ENCODE measurements at places on chromosomes 1 and 21.

GRCh38 chr1:242718967-242719366 lies 194.5 kb upstream of the PLD5 start:
- no peak for DNase-seq

DNA sequence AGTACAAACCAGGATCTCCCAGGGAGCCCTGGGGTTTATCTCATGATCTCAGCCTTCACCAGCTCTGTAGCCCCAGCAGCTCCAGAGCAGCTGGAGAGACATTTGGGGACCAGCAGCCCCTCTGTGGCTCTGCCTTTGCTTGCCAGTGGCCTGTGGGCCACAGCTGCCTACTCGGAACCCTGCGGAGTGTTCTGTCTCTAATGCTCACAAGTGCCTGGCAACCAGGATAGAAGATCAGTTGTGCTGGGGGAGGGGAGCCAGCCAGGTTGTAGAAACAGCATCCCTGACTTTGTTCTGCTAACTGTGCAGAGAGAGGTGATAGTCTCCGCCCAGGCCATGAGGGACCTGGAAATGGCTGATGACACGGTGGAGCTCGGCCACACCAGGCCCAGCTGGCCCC lies 50.9 kb upstream of the KCNJ15 start:
- DNase-seq: no peak

DNA sequence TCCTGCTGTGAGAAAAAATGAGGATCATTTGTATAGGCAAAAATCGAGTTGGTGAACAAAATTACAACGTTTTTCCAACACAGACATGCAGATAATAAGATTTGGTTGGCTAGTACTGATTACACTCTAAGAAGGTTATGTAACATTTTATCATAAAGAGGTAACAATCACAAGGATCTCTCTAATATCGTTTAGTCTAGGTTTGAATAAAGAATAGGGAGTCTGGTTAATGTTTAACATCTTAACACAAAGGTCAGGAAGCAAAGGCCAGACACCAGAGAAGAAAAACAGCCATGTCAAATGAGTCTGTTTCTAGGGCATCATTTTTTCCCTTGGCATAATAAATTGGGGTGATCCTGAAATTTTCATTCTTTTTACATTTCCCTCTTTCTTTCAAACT lies 207.4 kb upstream of the CHRM3 start:
- DNase-seq: no peak

DNA sequence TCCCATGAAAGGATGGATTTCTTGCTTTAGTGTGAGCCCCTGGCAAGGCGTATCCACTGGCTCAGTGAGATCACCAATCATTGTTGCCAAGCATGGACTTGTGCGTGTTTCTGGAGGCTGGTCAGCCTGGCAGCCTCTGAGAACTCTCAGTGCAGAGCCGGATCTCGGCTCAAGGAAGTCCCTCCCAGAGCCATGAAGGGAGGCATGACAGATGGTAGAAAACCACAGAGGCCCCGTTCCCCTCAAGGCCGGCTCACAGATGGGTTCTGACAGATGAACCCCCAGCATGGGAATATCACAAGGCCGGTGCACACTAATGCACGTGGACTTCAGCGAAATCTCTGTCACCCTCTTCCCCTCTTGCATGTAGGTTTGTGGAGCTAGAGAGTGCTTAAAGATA lies 290.5 kb downstream of the AJAP1 start:
- no peak for DNase-seq

DNA sequence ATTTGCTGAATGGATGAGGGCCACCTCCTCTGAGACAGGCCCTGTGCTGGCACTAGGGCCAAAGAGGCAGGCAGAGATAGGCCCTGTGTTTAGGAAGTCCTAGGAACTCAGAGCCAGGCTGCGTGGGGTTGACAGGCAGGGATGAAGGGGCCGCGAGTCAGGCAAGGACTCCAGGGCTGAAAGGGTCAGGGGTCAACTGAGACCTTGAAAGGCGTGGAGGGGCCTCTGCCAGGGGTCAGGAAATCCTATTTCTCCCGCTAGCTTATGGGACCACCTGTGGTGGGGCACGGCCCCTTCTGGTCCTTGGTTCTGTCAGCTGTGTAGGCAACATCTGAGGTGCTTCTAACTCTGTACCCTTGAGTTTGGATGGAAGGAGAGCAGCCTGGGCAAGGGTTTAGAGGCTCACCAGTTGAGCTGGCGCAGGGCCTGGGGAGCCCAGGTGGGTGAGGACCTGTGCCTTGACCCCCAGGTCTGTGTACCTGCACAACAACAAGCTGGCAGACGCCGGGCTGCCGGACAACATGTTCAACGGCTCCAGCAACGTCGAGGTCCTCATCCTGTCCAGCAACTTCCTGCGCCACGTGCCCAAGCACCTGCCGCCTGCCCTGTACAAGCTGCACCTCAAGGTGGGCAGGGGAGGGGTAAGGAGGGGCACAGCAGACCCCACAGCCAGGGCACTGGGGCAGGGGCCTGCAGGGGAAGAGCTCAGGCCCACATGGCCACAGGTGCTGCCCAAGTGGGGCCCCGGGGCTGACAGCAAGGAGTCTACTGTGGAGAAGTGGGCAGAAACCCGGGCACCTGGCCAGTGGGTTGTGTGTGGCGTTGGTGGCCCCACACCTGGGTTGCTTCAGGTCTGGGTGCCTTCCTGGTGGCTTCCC lies 14.9 kb downstream of the PODN start:
- DNase-seq: no peak

DNA sequence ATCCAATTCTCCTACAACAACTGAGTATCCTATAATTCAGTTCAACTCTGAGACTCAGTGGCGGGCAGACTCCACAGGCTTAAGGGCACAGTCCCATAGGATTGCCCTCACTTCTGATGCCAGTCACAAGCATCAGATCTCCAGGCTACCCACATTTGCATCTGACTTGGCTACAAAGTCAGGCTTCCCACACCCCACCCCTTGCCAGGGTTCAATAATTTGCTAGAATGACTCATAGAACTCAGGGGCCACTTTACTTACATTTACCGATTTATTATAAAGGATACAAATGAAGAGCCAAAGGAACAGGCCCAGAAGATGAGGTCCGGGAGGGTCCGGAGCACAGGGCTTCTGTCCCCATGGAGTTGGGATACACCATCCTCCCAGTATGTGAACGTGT lies 36.0 kb upstream of the SLAMF9 start:
- no peak for DNase-seq

DNA sequence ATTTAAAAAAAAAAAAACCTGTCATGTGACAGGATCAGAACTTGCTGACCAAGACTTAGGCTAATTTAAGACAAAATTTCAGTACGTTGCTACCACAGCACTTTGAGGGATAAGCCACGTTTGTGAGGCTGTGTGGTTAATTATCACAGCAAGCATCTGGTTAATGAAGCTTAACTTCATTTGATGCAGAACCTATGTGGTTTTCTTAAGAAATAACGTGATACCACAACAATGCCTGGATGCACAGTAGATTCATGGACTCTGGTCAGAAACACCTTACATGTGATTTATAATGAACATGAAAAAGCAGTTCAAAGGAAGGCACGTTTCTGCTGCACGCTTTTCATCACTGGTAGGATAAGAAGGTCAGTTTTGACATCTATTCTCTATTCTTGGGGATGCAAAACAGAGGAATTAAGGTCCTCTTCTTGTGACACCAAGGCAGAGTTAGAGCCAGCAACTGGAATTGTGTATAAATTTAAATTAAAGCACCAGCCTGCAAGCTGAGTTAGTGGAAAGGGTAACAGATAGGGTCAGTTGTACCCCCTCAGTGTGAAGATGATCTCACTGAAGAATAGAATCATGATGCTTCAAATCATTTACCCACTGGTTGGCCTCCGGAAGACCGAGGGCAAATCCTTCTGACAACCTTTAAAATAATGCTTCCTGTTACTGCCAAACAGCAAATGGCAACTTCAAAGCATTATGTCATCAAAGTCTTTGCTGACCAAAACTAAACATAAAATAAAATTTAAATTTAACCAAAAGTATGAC lies 6.0 kb upstream of the KRTAP8-1 start:
- DNase-seq: no peak
